Activated CD8-positive, alpha-beta memory T cell treated with anti-CD3 and anti-CD28 coated beads for 24 hours (primary cell): ENCODE measurements at places on chromosomes 12 and 14.

- no peak for DNase-seq
Measured at GRCh38 chr12:85733984-85734383, 102.2 kb downstream of the RASSF9 start.

GRCh38 chr12:111068290-111068689, 147.9 kb upstream of the MYL2 start:
- no peak for DNase-seq

GRCh38 chr14:50736932-50737419, 68.9 kb upstream of the SAV1 start:
- peak; percentile 66 for DNase-seq

GRCh38 chr12:39309516-39309915, 133.4 kb downstream of the KIF21A start:
- DNase-seq = no peak

DNA sequence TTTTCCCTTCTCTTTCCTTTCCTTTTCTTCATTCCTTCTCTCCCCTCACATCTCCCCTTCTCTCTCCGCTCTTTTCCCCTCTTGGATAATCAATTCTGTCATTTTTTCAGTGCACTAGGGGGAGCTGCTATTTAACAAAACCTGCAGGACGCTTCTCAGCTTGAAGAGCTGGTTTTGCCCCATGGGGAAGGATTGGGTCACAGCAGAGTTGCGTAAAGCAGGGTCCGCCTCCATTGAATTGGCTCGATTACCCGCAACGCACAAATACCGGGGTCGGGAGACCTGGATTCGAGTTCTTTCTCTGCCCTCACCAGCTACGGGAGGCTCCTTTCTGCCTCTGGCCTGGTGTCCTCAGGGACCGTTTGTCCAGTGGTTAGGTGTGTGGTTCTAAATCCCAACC, 42.1 kb upstream of the CHGA start:
- no peak for DNase-seq

- DNase-seq = no peak
Measured at GRCh38 chr14:54487771-54488170, 1.0 kb downstream of the GMFB start.

DNA sequence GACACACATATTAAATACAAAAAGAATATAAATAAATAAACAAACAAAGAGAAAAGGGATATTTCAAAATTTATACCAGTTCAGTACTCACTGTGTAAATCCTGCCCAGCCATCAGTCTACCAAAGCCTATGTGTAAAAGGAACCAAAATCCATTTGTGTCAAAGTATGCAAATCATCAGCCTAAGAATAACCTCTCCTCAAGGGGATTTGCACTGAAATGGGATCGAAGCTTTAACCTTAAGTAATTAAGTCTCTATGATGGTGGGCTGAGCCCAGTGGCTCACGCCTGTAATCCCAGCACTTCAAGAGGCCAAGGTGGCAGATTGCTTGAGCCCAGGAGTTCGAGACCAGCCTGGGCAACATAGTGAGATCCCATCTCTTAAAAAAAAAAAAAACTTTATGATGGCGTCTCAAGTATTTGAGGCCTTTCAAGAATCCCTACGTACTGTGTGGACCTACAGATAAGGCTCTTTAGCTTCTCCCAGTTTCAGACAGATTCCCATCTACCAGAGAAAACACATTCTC, 57.8 kb upstream of the METAP2 start:
- DNase-seq = no peak

DNA sequence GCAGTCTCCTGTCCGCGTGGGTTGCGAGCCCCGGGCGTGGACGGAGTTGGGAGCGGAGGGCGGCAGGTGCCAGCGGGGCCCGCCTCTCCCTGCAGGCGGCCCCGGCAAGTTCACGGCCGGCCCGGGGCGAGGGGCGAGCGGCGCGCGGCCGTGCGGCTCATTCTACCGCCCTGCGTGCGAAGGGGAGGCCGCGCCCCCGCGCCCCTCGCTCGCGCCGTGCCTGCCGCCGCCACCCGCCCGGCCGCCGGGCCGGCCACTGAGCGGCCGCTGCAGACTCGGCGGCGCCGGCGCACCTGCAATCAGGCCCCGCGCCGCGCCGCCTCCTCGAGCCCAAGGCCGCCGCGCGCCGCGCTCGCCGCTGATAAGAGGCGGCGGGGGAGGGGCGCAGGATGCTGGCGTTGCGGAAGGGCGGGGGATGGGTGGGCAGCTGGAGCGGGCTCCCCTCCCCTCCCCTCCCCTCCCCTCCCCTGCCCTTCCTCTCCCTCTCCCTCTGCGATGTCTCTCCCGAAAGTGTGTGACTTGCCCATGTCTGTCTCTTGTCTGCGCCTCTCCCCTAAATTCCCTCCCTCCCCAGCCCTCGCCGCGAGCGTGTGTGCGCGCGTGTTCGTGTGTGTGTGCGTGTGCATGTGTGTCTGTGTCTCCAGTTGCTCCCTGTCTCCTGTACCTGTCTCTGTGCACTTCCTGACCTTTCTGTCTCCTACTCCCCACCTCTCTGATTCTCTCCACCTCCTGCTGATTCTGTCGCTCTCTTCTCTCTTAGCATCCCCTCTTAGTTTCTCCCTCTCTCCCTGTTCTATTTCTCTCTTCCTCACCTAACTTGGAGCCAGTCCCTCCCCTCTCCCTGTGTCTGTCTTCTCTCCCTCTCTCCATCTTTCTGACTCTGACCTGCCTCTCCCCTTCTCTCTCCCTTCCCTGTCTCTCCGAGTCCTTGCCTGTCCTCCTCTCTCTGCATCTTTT, 768.1 kb upstream of the TBX3 start:
- no peak for DNase-seq

DNA sequence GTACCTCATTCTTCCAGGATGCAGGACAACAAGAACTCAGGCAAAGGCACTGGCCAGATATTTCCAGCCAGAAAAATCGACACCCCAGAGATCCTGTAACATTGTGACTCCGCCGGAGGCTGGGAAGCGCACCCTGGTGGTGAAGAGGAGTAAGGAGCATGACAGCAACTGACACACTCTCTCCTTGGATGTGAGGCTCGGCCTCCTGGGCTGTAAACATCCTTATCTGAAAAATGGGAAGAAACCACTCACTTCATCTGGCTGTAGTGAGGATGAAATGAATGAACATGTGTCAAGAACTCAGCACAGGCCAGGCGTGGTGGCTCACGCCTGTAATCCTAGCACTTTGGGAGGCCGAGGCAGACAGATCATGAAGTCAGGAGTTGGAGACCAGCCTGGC, 27.5 kb downstream of the TCHP start:
- no peak for DNase-seq

- no peak for DNase-seq
Measured at GRCh38 chr12:14824012-14824634, 10.1 kb upstream of the SMCO3 start.

GRCh38 chr14:102088012-102088792, 1.4 kb upstream of the HSP90AA1 start:
- peak; percentile 90 for DNase-seq

GRCh38 chr12:25764409-25764808, 194.1 kb upstream of the RASSF8 start:
- no peak for DNase-seq

- no peak for DNase-seq
Measured at GRCh38 chr12:132224484-132224883, 80.2 kb downstream of the NOC4L start.

- no peak for DNase-seq
Measured at GRCh38 chr14:68365228-68365627, 427.6 kb downstream of the ZFP36L1 start.

DNA sequence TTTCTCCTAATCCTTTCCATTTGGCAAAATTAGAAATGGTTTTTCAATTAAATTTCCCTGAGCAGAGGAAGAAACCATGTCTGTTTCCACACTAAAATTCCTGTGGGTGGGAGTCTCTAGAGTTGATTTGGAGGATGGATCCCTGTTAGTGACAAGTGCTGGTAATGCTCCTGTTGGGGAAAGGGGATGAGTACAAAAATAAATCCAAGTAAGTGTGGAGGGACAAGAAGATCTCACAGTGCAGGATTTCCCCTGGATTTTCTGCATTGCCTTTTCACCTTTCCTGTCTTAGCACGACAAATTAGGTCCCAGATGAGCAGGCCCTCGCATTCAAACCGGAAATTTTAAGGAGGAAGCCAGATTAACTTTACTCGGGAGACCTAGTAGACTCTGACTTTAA, 107.5 kb downstream of the DAD1 start:
- DNase-seq = no peak

GRCh38 chr12:6110006-6110405, 14.5 kb downstream of the VWF start:
- no peak for DNase-seq

DNA sequence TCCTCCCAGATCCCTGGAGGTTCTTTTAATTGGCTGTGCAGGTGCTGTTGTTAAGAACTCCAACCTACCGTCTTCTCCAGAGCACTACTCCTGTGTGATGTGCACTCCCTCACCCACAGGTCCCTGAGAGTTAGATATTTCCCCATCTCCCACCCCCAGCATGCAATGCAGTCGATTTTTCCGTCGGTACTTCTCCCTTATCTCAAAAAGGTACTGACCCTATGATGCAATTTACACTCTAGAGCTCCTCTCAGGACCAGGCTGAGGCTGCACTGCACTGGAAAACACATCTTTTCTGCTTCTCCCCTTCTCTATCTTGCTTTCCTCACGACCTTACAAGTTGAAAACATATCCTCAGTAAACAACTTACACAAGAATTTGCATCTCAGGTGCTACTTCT, 312.4 kb upstream of the TBX3 start:
- no peak for DNase-seq

DNA sequence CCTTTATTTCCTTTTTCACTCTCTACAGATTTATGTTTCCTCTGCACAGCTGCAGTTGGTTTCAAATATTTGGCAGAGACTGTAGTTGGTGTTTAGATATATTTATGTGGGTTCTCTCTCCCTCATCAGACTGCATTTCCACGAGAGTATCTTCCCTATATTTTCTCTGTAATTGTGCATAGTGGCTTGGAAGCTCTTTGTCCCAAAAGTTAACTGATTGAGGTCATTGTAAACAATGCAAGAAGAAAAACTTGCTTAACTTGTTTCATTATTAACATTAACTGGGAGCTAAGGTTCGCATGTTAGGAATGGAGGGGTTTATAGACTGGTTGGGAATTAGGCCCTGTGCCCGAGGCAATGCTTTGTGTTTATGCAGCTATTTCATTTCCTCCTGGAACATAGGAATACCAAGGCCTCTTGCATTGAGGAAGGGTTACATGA, 216.9 kb upstream of the HMGA2 start:
- no peak for DNase-seq

DNA sequence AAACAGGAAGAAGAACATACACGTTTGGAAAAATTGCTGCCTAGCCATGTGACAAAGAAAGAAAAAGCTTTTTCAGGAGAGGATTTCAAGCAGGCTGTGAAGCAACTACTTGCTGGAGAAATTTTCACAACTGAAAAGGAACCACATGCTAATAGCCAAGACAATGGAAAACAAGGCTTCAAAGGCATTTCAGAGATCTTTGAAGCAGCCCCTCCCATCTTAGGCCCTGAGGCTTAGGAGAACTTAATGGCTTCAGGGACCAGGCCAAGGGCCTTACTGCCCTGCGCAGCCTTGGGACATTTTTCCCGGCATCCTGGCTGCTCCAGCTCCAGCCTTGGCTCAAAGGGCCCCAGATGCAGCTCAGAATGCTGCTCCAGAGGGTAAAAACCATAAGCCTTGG, 255.9 kb upstream of the ARID2 start:
- no peak for DNase-seq

DNA sequence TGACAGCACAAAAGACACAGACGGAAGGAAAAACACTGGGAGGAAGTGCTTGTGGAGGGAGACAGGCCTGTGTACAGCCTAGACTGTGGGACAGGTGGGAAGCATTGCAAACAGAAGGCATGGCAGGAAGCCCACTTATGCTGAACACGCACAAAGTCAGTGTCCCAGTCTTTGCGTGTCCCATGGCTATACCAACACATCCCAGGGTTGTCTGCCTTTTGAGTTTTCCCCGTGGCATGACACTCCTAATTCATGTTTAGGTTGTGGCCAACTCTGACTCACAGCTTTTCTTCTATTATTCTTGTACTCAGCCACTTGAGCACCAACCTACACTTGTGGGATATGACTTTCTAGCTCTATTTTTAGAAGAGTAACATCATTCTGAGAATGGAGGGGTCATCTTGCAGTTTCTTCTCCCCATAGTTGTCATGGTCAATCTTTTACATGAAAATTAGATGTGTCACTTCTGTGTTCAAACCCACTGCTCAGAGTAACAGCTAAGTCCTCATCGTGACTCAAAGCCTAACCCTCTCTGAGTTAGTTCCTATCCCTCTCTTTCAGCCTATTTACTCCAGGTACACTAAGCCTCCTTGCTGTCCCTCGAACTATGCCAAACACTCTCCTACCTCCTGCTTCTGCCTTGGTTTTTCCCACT, 27.5 kb upstream of the JPH4 start:
- DNase-seq = no peak

GRCh38 chr12:57085999-57086492, 2.9 kb upstream of the NAB2 start:
- peak; percentile 81 for DNase-seq

DNA sequence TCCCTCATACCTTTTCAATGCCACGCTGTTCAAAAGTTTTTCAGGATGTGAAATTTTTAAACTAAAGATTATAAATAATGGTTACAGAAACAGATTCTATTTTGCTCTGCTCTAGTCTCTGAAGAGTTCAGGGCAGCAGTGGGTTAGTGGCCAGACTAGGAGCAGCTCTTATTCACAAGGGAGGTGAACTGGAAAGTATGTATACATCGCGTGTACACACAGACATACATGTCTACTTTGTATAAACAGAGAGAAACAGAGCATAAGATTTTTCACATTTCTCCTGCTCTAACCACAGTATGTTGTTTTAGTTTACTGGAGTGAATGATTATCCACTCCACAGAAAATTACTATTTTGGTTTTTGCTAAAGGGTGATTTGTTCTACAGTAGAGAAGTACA, 74.4 kb upstream of the CRY1 start:
- DNase-seq = no peak

- no peak for DNase-seq
Measured at GRCh38 chr12:32921397-32921796, 24.8 kb upstream of the PKP2 start.

DNA sequence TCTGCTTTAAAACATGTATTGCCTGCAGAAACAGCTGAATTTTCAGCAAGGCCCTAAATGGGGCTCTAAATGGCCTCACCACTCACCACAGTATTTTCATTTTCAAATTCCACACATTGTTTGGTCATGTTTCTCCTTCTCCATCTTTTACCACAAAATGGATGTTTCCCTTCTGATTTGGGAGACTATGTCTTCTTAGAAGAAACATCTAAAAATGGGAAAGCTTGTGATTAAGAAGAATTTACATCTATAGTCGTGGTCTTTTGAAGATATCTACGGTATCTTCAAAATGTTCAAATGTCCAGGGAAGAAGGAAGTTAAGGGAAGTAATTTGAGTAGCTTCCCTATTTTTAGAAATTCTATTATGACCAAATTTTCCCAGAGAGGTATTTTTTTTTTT, 20.7 kb upstream of the TUBA1C start:
- DNase-seq = no peak

GRCh38 chr14:71384007-71384845, 477.0 kb downstream of the PCNX1 start:
- no peak for DNase-seq
